CD4-positive, alpha-beta T cell treated with Interleukin-2 at 100 ng/mL for 4 hours (primary cell): ENCODE measurements at places on chromosomes 2 and 18.

DNA sequence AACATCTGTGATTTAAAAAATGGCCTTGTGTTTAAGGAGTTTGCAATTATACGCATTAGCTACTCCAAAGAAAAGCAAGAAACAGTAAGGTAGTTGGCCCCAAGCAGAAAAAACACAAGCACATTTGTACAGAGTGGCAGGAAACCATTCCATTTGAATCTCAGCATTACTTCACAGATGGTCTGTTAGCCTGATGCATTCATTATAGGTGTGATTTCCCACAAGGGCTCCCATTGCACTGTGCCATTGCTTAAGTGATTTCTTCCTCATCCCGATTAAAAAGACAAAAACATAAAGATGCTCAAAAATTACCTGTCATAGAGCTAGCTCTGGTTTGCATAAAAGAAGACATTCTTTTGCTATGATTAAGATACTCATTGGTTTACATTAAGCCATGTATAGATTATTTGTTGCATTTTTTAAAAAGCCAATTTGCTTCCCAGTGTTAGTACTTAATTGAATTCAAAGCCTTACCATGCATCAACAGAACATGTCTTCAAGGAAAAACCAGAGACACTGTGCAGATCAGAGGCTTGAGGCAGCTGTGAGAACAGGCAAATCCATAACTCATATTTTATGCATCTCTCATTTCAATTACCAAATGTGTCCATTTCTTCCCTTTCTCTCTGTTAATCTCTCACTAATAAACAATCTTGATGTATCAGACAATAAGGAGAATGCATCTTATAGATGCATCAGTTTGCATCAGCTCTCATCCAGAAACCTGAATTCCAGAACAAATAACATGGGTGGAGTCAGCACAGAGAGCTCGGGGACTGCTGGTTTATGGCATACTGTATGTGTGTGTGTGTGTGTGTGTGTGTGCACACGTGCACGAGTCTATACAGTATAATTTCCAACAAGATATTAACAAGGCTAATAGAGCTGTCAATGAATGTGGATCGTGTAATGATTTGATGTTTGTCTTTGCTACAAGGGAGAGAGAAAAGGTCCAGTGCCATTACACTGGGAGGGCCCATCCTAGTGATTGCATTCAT is 558.6 kb upstream of the HS6ST1 start:
- no peak for DNase-seq

- DNase-seq: no peak
Observed at GRCh38 chr2:74419345-74419744, 2.1 kb downstream of the C2orf81 start.

- DNase-seq: no peak
Observed at GRCh38 chr2:47607680-47608061, 175.3 kb upstream of the MSH6 start.

DNA sequence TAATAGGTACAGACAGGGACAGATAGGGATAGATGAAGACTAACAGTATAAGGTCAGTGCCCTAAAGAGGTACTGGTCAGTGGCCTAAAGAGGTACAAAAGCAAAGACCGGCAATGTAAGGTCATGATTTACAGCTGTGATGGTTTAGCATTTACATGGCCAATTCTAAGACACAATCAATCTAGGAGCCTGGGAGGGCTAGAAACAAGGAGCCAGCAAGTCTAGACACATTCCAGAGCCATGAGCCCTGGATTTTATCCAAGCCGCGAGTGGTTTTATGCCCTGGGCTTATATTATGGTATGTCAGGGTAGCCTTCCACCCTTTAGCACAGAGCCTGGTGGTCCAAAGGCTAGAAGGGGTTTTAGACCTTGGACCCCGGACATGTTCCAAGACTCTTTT is 124.2 kb downstream of the CBLN2 start:
- DNase-seq: no peak

GRCh38 chr2:1791006-1791605 is 46.8 kb upstream of the PXDN start:
- DNase-seq: no peak

DNA sequence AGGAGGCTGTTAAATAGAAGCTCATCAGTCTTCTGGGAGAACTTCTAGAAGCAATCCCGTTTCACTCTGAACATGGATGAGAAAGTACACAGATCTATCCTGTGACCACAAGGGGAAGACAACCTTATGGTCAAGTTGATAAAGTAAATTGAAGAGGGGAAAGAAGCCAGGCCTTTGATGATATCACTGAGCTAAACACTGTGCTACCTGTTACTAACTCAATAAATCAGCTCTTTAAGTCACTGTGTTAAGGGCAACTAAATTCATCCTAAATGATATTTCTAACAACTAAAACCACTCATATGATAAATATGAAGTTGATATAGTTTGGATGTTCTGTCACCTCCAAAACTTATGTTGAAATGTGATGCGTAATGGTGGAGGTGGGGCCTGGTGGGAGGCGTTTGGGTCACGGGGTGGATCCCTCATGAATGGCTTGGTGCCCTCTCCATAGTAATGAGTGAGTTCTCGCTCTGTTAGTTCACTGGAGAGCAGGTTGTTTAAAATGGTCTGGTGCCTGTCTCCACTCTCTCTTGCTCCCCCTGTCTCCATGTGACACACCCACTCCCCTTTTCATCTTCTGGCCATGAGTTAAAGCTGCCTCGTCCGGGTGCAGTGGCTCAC is 23.6 kb downstream of the OLA1 start:
- DNase-seq: no peak

DNA sequence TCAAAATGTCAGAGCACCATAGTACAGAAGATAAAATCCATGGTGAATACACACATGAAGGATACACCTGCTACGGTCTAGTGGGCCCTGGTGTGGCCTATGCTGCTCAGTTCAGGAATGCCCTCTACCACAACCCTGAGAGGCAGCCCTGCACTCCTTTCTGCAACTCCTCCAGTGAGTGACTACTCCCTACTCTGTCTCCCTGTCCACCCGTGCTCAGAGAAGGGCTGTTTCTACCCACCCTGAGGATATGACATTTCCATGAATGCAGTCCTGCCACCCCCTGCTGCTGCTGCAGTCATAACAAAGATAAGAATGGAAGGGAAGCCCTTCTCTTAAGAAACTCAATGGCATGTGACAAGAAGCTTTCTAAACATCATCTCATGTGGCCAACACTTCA is 137.0 kb downstream of the EN1 start:
- DNase-seq: no peak

DNA sequence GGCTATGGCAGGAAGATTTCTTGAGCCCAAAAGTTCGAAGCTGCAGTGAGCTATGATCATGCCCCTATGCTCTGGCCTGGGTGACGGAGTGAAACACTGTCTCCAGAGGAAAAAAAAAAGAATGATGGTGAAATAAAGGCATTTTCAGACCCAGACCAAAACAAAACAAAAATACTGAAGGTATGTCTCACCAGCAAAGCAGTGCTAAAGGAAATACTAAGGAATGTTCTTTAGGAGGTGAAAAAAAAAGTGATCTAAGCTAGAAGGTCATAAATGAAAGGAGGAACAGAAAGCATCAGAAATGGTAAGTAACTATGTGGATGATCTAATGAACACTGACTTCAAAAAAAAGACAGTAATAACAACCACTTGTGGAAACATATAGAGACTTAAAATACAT is 18.7 kb downstream of the SS18 start:
- no peak for DNase-seq

- no peak for DNase-seq
Observed at GRCh38 chr2:10317646-10318045, 14.9 kb downstream of the HPCAL1 start.

DNA sequence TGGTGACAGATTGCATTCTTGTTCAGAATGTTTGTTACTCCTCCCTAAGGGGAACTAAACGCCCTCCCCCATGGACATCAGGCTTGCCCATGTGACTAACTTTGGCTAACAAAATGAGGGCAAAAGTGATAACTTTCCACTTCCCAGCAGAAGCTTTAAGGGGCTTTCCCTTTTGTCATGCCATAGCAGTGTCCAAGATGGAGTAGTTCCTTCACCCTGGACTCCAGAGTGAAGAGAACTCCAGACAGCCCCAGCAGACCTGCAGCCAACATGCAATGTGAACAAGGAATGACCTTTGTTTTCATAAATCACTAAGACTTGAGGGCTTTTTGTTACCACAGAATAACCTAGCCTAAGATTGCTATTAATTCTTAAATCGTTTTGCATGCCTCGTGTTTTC is 163.5 kb downstream of the ZEB2 start:
- DNase-seq: no peak

- DNase-seq: no peak
Observed at GRCh38 chr18:245282-245847, 22.5 kb downstream of the THOC1 start.

DNA sequence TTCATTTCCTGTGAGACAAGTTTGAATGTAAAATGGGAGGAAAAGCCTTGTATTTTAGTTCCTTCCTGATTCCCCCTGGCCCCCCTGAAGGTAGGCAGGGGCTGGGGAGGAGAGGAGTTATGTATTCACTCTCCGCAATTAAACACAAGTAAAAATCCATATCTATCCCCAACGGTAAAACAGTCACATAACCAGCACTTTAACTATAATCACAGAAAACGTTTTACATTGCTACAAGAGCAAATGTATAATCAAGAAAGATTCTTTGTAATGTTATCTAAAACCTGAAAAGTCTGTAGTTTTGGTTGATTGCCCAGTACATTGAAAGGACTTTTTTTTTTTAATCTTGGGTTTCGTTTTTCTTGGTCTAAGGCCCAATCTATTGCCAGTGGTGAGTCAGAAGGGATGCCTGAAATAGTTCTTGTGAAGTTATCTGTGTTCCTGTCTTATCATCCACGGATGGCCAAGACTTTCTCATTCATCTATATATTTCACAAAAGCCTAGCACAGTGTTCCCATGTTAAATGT is 34.5 kb upstream of the CCNYL1 start:
- no peak for DNase-seq

DNA sequence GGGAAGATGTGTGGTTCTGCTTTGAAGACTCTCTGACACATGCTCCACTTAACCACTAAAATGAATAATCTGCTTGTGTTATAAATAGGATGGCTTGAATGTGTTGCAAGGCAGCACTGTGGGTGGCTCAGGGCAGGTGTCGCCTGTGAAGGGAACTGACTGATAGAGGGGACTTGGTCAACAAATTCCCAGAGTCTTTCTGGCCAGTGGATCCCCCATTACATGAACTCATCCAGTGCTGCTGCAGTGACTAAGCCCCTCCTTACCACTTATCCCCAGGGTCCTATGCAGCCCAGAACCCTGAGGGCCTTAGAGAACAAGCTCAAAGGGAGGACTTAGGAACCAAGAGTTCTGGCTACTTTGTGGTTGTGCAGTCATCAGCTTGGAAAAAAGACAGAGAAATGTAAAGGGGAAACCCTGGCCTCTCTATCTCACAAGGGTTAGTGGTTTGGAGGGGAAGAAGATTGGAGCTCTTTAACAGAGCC is 226.2 kb upstream of the TNP1 start:
- DNase-seq: no peak

DNA sequence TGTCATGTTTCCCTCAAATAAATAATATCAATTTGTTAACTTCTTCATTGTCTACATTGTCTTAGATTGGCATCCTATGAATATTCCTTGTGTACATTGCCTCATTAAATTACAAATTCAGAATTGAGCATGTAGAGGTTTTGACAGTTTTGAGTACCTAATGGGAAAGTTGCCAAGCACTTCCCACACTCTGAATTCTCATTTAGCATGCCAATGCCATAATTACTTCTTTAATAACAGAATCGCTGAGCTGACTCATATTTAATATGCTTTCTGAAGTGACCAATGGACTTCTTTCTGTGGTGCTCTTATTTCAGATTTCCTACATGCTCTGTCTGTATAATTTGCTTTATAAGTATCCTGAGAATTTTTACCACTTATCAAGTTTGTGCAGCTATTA is 114.4 kb upstream of the NOL4 start:
- DNase-seq: no peak

DNA sequence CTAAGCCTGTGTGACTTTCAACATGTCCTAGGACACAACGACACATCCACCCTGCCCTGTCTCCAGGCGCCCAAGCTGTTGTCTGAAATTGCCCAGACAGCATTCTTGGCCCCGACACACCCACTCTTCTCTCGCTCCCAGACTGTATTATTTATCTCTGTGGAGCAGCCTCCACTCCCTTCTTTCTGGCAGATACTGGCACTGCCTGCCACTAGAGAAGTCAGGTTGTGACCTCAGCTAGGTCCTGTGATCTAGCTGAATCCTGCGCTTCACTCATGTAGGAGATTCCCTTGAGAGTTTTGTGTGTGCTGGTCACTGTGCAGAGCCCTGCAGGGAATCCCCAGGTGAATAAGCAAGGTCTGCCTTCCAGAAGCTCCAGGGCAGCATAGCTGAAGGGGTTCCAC is 77.1 kb upstream of the TNP1 start:
- DNase-seq: no peak

GRCh38 chr2:85221067-85221691 is 88.0 kb downstream of the TCF7L1 start:
- DNase-seq: no peak

GRCh38 chr2:235647877-235648276 is 154.0 kb downstream of the AGAP1 start:
- no peak for DNase-seq
